ENCODE measurements at places on chromosomes 1 and 21.
A peak's percentile ranks its signal among the peaks of the same experiment; 100 is the strongest.

- no peak for DNase-seq
These were observed 713 bp upstream of the HMGCL start for GRCh38 chr1:23825762-23826522.

- DNase-seq: peak; percentile 76
These were observed 106.1 kb downstream of the KIAA0319L start for GRCh38 chr1:35451125-35451528.

DNA sequence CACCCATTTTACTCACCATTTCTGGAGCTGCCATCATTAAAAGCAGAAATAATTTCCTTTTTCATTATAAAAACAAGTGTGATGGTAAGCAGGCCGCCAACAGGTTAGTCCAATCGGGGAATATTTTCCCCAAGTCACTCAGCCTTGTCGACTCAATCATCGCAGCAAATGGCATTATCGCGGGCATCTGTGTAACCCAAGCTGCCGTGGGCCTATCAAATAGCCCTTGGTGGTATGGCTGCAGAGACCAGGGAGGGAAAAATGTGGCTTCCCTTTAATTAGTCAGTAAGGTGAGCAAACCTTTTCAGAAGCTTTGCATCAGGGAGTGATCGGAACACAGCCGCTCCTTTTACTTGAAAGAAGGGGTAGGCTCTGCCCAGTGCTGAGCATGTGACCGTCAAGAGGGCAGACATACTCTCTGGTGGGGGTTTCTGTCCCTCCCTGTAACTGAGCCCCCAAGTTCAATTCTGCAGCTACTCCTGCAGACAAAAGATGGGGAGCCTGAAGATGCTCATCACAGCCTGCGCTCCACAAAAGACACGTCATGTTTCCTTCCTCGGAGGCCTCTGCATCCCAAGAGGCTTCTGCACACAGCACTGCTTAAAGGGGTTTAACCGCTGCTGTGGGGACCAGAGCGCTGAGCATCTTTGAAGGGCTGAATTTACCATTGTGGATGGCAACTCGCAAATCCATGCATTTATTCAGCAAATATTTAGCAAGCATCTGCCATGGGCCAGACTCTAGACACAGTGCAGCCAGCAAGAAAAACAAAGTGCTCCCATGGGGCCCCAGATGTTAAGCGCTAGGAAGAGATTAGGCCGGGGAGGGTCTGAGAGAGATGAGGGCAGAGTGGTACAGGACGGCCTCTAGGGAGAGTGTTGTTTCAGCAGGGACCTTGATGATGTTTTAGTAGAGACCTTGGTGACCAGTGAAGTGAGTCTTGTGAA is 1.2 kb upstream of the TMPRSS3 start:
- no peak for DNase-seq

GRCh38 chr21:33018707-33019465 is 6.8 kb upstream of the OLIG2 start:
- no peak for DNase-seq

- DNase-seq: no peak
These were observed 6.2 kb downstream of the CORT start for GRCh38 chr1:10456048-10456447.

Data from CD4-positive, alpha-beta T cell treated with Interleukin-15 for 4 hours (primary cell).